ENCODE measurements at places on chromosomes 2 and 18.

- DNase-seq: no peak
Measured at GRCh38 chr2:69177063-69177771, 164.2 kb downstream of the ANTXR1 start.

DNA sequence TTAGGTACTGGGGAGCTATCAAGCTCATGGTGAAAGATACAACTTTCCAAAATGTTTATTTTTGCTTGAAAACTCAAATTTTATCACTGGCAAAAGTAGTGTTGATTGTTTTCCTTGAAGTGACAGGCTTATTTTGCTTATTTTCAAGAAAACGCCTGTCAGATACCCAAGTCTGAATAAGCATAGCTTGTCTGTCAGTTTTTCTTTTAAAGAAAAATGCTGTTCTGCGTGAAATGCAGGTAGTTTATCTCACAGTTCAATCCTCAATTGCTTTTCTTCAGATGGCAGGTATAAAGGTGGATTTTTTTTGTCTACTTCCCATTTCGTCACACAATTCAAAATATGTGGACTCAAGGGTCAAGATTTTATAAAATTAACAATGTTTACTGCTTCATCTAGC is 102.6 kb upstream of the SLC38A11 start:
- no peak for DNase-seq

DNA sequence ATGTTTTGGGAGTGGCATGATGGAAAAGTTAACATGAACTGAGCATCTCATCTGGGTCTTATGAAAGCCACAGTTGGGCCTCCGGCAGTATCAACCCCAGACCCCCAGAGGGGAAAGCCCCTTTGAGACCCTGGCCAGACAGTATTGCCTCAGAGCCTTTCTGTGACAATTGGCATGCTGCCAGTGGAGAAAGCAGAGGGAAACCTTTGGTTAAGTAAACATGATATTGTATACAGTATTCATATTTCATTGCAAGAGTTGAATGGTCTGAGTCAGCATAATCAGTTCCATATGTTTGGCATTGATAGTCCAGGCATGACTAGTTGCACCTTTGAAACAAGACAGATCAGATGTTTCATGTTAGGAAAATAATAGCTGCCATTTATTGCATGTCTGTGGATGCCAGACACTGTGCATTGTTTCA is 20.0 kb downstream of the MERTK start:
- DNase-seq: no peak

- no peak for DNase-seq
Measured at GRCh38 chr2:159090514-159091201, 122.2 kb downstream of the TANC1 start.

DNA sequence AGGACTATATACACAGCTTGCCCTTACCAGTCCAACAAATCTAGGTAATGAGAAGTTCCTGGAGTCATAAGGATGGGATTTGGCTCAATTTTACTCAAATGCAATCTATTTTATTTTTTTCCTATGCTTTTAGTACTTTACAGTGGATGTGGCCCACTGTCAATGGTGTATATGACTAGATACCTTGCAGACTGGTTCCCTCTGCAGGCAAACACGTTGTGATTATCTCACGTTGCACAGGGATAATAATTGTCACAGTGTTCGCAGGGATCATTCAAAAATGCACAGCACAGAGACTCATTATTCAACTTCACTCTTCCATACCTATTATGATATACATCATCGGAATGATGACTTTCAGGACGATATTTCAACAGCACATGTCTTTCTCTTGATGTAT is 359.7 kb downstream of the MBD2 start:
- DNase-seq: no peak

GRCh38 chr18:5451150-5451549 is 92.6 kb downstream of the EPB41L3 start:
- no peak for DNase-seq

GRCh38 chr2:215002500-215002899 is 135.9 kb downstream of the ABCA12 start:
- no peak for DNase-seq

DNA sequence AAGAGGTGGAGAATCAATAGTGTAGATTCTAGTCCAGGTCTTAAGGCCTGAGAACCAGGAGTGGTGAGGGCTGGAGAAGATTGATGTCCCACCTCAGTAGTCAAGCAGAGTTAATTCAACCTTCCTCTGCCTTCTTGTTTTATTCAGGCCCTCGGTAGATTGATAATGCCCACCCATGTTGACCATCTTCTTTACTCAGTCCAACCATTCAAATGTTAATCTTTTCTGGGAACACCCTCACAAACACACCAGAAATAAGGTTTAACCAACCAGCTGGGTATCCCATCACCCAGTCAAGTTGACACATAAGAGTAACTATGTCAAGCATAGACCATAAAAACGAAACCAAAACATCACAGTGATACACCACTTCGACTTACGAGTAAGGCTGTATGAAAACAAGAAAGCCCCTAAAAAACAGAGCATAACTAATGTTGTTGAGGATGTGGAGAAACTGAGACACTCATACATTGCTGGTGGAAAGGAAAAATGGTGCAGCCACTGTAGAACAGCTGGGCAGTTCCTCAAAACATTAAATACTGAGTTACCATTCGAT is 57.5 kb downstream of the SLC35F5 start:
- no peak for DNase-seq

DNA sequence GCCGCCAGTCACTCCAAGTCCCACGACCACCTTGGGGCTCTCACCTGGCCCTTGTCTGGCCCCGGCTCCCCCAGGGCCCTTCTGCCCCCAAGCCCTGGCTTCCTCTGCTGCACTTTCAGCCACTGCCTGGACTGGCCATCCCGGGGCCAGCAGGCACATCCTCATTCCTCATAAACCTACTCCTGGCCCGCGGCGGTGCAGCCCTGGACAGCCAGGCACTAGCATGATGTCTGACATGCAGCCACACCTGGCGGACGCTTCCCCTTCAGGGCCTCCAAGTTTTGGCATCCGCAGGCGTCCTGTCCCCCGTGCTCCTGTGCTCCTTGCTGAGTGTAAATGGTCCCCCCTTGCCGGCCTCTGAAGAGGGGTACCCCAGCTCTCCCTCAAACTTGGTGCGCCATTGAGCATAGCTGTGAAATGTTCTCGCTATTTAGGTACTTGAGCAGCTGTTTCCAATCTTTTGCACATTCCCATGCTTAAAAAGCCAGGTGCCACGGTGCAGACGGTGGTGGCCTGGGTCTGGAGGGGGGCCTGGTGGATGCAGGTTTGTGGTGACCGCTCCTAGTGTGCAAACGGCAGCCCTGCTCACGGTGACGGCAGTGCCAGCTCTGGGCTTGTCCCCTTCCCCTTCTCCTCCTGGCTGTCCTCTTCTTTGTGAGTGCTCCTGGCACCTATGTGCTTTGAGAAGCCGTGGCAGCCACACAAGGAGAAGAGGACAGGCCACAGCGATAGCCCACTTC is 123.8 kb downstream of the MBP start:
- DNase-seq: no peak

- no peak for DNase-seq
Measured at GRCh38 chr18:44636241-44636640, 44.4 kb upstream of the SETBP1 start.

DNA sequence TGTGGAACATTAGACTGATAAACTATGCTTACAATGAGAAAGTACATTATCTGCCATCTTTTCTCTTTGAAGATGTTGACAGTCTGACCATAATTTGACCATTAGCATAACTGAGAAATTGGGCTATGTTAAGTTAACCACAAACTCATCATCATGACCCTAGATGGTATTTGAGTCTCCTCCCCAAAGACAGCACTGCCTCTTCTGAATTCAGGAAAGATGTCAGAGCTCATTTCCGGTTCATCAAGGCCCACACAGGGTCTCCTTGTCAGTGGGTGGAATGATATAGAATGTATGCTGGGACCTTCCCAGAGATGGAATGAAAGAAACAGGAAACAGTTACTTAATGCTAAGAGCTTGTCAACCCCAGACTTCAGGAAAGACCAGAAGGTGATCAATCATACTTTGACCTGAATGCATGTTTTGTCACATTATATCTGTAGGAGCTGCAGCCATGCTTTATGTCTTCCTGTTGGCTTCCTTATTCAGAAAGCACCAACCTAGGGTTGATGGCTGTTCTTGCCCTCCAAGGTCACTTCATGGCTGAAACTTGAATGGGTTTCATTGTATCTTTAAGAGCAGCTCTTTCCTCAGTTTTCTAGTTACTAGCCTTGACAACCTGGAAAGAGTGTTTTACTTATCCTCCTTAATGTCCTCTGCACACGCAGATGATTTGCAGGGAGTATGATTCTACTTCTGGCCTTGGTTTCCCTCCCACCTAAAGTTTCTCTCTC is 99.1 kb upstream of the NEUROD1 start:
- no peak for DNase-seq

DNA sequence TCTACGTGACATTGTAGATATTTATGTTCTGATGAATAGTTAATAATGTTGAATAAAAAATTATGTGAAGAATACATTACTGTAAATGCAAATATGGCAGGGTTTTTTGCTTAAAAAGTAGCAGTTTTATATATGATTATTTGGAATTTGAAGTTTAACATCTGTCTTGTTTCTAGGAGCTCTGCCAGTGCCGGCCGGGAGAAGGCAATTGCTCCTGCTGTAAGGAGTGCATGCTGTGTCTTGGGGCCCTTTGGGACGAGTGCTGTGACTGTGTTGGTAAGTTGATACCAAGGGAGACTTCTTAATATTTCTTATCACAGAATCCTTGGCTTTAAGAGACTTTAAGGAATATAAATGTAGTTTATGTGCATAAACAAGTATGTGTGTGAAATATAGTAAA is 25.2 kb downstream of the TWSG1 start:
- no peak for DNase-seq

- no peak for DNase-seq
Measured at GRCh38 chr2:8216397-8216796, 465.5 kb upstream of the ID2 start.

DNA sequence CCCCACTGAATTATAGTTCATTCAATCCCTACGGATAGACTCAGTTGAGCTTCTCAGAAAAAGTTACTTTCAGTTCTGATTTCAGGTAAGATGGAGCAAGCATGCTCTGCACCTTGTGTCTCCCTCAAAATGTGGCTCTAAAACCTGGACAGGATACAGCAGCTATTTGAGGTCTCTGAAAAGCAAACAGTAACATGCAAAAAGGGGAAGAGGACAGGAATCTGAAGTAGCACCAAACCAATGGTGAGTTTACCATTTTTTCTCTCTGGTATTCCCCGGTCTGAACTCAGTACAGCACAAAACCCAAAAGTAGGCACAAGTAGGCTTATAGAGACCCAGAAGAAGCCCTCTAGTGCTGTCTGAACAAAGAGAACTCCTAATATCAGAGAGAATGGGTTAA is 34.1 kb downstream of the LANCL1 start:
- DNase-seq: no peak

DNA sequence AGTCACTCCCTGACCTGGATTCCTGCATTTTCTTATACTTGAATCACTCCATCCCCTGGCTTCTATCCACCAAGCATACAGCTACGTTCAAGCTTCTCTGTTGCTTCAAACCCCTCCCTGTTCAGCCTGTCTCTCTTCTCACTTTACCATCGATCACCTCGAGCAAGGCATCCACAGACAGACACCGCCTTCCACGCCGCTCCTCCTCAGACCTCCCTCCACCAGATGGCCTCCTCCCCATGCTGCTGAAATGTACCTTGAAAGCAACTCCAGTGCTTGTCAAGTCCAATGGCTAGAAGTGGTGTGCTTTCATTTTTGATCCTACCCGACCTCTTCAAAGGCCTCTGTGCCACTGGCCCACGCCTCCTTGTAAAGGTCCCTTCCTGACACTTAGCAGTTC is 131.3 kb upstream of the ACAA2 start:
- DNase-seq: no peak

GRCh38 chr2:170052151-170052550 is 125.8 kb upstream of the MYO3B start:
- no peak for DNase-seq

GRCh38 chr2:113206251-113206650 is 32.5 kb downstream of the PSD4 start:
- no peak for DNase-seq

DNA sequence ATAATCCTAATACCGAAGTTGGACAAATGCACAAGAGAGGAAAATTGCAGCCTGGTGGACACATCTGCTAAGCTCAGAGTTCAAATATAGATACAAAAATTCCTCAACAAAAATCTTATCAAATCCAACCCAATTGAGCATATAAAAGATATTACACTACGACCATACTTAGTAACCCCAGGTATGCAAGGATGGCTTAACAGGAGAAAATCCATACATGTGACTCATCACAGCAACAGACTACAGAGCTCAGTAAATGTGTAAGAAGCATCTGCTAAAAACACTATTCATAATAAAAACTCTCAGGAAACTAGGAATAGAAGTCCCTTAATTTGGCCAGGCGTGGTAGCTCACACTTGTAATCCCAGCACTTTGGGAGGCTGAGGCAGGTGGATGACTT is 28.3 kb downstream of the HS6ST1 start:
- no peak for DNase-seq

DNA sequence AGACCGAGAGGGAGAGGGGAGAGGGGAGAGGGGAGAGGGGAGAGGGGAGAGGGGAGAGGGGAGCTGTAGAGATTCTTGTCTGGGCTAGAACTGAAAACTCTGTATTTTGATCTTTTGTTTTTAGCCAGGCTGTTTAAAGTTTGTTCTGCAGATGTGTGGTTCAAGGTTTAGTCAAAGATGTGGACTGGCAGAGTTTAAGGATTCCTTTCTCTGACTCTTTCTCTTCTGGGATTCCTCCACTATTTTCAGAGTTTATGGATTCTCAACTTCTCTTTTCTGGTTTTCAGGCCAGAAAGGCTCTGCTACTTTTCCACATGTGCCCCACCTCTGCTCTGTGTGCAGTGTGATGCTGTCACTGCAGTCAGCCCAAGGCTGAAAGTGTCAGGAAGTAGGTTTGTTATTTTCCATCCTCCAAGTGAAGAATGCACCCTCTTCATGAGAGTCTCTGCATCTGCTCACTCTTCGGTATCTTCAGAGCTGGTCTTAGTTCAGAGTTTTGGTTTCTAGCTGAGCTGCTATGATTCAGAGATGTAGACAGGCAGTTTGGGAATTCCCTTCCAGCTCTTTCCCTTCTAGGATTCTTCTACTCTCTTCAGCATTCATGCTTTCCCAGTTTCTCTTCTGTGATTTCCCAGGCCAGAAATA is 130.9 kb upstream of the SMAD7 start:
- DNase-seq: no peak

GRCh38 chr2:2000724-2001061 is 256.4 kb upstream of the PXDN start:
- no peak for DNase-seq

DNA sequence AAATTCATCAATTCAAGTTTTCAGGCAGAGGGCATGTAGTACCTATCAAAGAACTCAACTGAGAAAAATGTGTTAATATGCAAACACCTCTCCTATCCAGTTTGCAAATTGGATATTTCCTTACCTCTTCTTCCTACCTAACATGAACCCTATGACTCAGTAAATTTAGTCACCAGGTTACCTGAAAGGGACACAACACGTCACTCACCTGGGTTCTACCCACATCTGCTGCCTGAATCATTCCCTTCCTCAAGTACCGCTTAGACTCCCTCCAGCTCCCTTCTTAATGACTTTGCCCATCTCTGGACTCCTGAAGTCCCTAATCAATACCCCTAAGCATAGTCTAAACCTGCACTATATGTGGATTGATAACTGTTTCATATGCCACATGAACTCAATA is 10.4 kb downstream of the ANKRD44 start:
- no peak for DNase-seq

All from stimulated activated CD4-positive, alpha-beta T cell treated with anti-CD3 and anti-CD28 coated beads, Interleukin-15, amount 100 ng/mL, for 48 hours (primary cell).